ENCODE measurements at places on chromosomes 7 and 10. TPM values are rescaled to one million over a fixed set of nuclear protein-coding genes. Genes with fewer than 3 reads are reported as not detected.

Gene TUBAL3
- total RNA-seq: not detected

DNA sequence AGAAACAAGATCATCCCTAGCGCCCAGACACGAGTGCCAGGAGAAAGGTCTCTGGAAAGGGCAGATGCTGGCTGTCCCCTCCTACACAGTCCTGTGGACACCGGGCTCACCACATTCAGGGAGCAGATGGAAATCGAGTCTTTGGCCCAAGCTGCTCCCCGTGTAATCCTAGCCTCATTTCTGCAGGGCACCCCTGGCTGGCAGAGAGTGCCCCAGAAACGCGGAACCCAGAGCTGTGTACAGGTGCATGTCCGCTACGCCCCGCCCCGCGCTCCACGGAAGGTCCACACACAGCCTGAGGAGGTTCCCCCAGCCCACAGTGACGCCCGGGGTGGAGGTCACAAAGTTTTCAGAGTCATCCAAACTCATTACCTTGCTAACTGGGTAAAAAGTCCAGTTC, 202.8 kb downstream of the MAD1L1 start:
- H3K36me3 ChIP-seq: no peaks in the 10 kb centered on the region
- DNase-seq: no peak
- no peak overlapping the region for H3K27ac ChIP-seq
- no peaks in the 10 kb centered on the region for H3K27me3 ChIP-seq
- H3K4me3 ChIP-seq: no peak overlapping the region

- peaks cover under 1% of the 10 kb centered on the region for H3K4me1 ChIP-seq
- DNase-seq: no peak
- H3K4me3 ChIP-seq: no peak overlapping the region
- H3K27ac ChIP-seq: no peak overlapping the region
Measured at GRCh38 chr10:80517416-80518142, 20.1 kb upstream of the SH2D4B start.

- no peak overlapping the region for H3K4me3 ChIP-seq
- no peaks in the 10 kb centered on the region for H3K27me3 ChIP-seq
- H3K36me3 ChIP-seq: peaks cover 41% of the 10 kb centered on the region
- H3K4me1 ChIP-seq: peaks cover 33% of the 10 kb centered on the region
- DNase-seq: no peak
Measured at GRCh38 chr10:128054163-128054970, 71.9 kb downstream of the MKI67 start.

Gene HOXA10
- total RNA-seq: not detected

GRCh38 chr7:95915731-95916130, 143.4 kb downstream of the DYNC1I1 start:
- DNase-seq: no peak
- H3K4me1 ChIP-seq: no peaks in the 10 kb centered on the region
- H3K27me3 ChIP-seq: no peaks in the 10 kb centered on the region

Gene COL26A1
- total RNA-seq: not detected

- no peak overlapping the region for H3K27ac ChIP-seq
- H3K27me3 ChIP-seq: no peaks in the 10 kb centered on the region
- no peak for DNase-seq
- H3K4me3 ChIP-seq: no peak overlapping the region
- H3K4me1 ChIP-seq: no peaks in the 10 kb centered on the region
Measured at GRCh38 chr10:54854843-54855242, 53.8 kb upstream of the PCDH15 start.

GRCh38 chr7:143360788-143361551, 1.5 kb downstream of the FAM131B start:
- no peak overlapping the region for H3K4me3 ChIP-seq
- DNase-seq: no peak
- H3K36me3 ChIP-seq: no peaks in the 10 kb centered on the region
- H3K4me1 ChIP-seq: peaks cover 7% of the 10 kb centered on the region
- peaks cover 25% of the 10 kb centered on the region for H3K27me3 ChIP-seq

DNA sequence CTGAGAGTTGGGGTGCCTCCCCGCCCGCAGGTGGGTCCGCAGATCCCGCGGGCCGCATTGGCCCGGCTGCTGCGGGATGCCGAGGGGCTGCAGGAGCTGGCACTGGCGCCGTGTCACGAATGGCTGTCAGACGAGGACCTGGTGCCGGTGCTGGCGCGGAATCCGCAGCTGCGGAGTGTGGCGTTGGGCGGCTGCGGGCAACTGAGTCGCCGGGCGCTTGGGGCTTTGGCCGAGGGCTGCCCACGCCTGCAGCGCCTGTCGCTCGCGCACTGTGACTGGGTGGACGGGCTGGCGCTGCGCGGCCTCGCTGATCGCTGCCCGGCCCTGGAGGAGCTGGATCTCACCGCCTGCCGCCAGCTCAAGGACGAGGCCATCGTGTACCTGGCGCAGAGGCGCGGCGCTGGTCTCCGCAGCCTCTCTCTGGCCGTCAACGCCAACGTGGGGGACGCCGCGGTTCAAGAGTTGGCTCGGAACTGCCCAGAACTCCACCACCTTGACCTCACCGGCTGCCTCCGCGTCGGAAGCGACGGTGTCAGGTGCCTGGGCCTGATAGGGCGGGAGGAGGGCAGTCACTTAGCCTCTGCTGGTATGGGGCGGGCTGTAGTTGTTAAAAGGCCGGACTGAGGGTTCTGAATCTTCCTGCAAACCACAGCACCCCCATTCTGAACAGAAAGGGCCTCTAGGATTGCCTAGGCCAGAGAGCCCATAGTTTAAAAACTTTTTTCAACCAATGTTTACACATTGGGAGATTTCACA, 1.3 kb downstream of the FBXL15 start:
- H3K27ac ChIP-seq: peak overlapping the region; percentile 74
- H3K36me3 ChIP-seq: peaks cover 7% of the 10 kb centered on the region
- H3K4me1 ChIP-seq: peaks cover 35% of the 10 kb centered on the region
- peaks cover 2% of the 10 kb centered on the region for H3K27me3 ChIP-seq
- H3K4me3 ChIP-seq: peak overlapping the region; percentile 95
- no peak for DNase-seq

Gene EPO
- total RNA-seq: 0.22 TPM

Gene PTF1A
- total RNA-seq: not detected

DNA sequence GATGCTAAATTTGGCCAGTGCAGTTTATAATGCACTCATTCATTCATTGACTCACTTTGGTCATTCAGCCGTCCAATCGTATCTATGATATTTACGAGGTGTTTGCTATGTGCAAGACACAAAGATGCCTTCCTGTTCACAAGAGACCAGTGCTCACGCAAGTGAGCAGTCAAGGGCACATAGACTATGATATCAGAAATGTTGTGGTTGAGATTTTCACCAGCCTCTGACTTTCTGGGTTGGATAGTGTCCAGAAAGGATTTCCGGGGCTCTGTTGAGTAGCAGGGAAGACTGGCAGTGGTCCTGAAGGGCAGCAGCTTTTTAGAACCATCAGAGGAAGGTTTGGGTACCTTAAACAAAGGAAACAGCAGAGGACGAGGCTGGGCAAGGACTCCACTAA, 191.8 kb downstream of the GALNT17 start:
- H3K4me3 ChIP-seq: no peak overlapping the region
- no peaks in the 10 kb centered on the region for H3K36me3 ChIP-seq
- H3K27ac ChIP-seq: no peak overlapping the region
- no peaks in the 10 kb centered on the region for H3K4me1 ChIP-seq
- no peak for DNase-seq

Gene BLOC1S2
- 73.2 TPM for total RNA-seq

DNA sequence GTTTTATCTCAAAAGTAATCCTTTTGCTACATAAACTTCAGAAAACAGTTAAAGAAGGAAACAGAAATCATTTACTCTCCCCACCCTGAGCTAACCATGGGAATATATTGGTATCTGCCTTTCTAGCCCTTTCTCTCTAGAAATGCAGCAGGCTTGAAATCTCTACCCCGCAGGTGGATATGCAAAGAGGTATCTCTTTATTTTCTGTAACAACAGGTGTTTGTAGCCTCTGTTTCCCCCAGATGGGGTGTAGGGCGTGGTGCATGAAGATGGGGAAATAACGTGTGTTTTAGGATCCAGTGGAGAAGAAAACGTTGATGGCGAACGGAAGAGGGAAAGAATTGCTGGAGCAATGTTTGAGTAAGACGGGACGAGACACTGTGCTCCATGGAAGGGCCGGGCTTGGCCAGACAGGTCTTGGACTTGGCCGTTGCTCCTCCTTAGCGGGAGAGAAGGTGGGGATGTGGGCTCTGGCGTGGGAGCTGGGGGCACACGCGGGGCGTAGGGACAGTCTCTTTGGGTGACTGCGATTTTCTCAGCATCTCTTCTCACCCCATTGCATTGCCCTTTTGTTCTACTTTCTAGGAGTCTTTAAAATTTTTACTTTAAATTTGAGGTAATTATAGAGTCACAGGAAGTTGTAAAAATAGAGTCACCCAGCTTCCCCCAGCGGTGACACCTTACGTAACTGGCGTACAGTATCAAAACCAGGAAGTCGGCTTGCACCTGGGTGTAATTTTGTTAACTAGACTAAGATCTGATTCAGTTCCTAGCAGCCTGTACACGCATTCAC, 82.9 kb downstream of the ELFN1 start:
- H3K27me3 ChIP-seq: no peaks in the 10 kb centered on the region
- H3K36me3 ChIP-seq: no peaks in the 10 kb centered on the region
- H3K4me1 ChIP-seq: no peaks in the 10 kb centered on the region
- DNase-seq: peak; percentile 23

DNA sequence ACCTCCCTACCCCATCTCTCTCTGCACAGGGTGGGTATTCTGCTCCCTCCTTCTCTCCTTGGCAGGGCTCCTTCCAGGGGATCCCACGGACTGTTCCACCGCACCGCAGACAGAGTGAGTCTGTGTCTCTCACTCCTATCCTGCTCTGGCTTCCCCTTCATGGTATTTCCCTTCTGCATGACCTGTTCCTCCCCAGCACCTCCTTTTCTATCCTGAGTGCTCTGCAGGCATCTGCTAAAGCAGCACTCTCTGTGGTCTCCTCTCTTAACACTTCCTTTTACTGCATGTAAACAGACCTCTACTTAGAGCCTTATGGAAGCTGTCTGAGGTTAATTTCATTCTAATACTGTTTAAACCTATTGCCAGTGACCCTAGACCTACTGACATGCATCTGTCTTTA, 171.5 kb downstream of the CCSER2 start:
- no peaks in the 10 kb centered on the region for H3K36me3 ChIP-seq
- H3K4me1 ChIP-seq: no peaks in the 10 kb centered on the region
- H3K4me3 ChIP-seq: no peak overlapping the region
- H3K27ac ChIP-seq: no peak overlapping the region
- DNase-seq: no peak

DNA sequence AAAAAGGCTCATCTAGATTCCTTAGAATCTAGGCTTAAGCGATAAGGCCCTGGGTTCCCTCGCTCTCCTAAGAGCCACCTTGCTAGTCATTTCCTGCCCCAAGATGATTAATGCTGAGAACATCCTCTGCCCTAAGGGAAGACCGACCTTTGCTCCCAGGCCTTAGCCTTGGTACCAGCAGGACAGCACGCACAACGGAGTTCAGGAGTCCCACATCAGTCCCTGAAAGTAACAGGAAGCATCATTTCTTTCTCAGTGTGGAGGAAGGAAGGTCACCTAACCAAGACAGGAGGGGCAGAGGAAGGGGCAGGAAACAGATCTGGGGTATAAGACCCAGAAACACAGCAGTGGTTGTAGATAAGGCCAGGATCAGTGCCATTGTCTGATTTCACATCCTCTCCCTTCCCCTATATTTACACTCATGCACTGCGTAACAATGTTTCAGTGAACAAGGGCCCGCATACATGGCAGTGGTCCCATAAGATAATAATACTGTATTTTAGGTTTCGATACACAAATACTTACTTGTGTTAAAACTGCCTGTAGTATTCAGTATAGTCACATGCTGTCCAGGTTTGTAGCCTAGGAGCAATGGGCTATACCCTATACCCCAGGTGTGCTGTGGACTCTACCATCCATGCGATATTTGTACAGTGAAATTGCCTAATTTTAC, 8.1 kb upstream of the FAM107B start:
- no peaks in the 10 kb centered on the region for H3K36me3 ChIP-seq
- no peaks in the 10 kb centered on the region for H3K27me3 ChIP-seq
- no peak for DNase-seq
- no peaks in the 10 kb centered on the region for H3K4me1 ChIP-seq

DNA sequence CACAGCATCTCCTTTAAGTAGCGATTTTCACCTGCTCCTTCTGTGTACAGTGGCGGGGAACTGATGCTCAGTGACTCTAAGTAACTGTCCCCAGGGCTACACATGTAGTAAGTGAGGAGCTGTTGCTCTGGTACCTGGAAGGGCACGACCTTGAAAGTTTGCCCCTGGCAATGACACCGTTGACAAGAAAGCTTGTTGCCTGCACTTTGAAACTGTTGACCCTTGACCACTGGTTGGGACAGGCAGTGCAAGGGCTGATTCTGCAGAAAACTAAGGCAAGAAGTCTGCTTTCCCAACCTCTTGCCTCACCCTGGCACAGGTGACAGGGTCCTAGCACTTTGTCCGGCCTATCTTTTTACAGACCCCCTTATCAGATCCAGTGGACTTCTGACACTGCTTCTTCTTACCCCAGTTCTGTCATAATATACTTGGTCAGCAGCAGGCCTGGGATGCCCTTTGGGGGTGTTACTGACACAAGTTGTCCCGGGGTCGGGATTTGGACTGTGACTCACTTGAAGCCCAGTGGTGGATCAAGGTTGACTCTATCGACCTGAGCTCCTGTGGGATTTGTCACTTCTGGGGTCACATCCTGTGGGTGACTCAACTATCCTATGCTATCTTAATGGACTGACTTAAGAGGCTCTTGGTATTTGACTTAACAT, 5.8 kb downstream of the ACSL5 start:
- H3K27ac ChIP-seq: no peak overlapping the region
- H3K4me1 ChIP-seq: peaks cover 47% of the 10 kb centered on the region
- H3K36me3 ChIP-seq: no peaks in the 10 kb centered on the region
- DNase-seq: no peak
- no peak overlapping the region for H3K4me3 ChIP-seq

GRCh38 chr7:25068502-25069213, 56.4 kb downstream of the CYCS start:
- no peaks in the 10 kb centered on the region for H3K27me3 ChIP-seq
- no peaks in the 10 kb centered on the region for H3K4me1 ChIP-seq
- H3K27ac ChIP-seq: no peak overlapping the region
- no peaks in the 10 kb centered on the region for H3K36me3 ChIP-seq
- no peak for DNase-seq
- no peak overlapping the region for H3K4me3 ChIP-seq

Gene PNLIPRP1
- not detected for total RNA-seq

Gene MYOF
- 57.0 TPM for total RNA-seq

DNA sequence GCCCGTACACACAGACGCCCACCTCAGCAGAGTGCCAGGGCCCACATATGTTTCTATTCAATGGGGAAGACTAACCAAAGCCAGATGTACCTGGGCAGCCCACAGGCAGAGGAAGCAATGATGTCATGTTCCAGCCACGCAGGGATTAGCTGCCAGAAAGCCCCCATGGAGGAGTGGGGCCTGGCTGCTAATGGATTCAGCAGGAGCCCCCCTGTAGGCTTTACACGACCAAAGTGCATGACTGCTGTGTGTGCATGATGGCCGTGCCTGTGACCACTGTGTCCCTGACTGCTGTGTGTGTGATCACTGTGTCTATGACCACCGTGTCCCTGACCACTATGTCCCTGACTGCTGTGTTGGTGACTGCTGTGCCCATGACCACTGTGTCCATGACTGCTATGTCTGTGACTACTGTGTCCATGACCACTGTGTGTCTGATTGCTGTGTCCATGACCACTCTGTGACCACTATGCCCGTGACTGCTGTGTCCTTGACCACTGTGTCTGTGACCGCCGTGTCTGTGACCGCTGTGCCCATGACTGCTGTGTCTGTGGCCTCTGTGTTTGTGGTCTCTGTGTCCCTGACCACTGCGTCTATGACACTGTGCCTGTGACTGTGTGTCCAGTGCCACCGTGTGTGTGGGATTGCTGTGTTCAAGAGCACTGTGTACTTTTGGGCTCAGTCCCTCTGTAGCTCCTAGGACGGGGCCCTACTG, 409.3 kb downstream of the RPS24 start:
- H3K27ac ChIP-seq: no peak overlapping the region
- no peaks in the 10 kb centered on the region for H3K27me3 ChIP-seq
- H3K4me1 ChIP-seq: no peaks in the 10 kb centered on the region
- no peak overlapping the region for H3K4me3 ChIP-seq
- no peak for DNase-seq
- H3K36me3 ChIP-seq: no peaks in the 10 kb centered on the region

Data from CD8-positive, alpha-beta memory T cell (primary cell).